Right renal pelvis (tissue), 4 donors: ENCODE measurements at places on chromosomes 6 and 20. TPM values are rescaled to one million over a fixed set of nuclear protein-coding genes. Genes with fewer than 3 reads are reported as not detected.

DNA sequence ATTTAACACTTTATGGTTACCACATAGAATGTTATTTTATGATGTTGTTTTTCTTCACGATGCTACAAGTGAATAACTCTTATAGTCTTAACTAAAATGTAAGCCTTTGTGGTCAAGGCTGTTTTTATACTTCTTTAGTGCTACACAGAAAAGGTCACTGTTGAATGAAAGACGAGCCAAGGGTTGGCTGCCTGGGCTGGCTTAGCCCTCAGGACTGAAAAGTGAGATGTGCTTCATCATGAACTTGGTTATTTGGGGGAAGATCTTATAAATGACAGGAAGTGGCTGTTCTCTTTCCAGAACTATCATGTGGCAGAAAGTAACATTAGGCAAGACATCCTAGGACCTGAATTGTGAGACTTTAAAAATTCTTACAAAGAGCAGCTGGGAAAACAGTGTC is 404.0 kb downstream of the BTBD3 start:
- no peak for DNase-seq

DNA sequence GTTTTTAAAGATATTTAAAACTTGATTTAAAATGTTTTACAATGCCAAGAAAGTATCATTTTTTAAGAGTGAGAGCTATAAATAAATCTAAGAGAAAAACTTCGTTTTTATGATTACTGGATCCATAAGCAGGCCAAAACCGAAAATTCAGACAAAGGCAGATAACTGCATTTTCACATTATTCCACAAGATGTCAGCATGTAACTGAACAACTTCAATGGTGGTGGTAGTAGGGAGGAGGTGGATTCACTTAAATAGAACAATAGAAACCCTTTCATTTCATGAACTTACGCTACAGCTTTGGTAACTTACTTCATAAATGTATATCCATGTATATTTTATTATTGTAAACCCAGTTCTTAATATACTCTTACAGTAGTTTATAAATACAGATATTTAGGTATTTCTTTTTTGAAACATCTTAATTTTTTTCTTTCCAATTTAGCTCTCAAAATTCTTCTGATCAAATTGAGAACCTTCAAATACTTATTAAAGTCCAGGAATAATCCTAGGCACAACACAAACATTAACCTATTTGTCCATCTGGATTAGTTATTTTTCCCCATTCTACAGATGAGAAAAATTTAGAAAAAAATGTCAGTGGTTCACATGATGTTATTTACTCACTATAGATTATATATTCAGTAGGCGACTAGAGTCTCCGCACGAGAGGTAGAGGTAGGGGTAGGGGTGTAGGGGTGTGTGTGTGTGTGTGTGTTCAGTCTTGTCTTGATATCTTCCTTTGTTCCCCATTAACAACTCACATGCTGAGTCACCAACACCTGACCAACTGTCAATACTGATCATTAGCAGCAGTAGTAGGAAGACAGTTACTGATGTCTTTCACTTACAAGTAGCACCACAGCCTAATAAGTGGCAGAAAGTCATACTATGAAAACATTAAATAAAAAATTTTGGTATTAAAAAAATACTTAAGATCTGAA is 111.5 kb downstream of the ARHGAP18 start:
- peak; percentile 40 for DNase-seq

DNA sequence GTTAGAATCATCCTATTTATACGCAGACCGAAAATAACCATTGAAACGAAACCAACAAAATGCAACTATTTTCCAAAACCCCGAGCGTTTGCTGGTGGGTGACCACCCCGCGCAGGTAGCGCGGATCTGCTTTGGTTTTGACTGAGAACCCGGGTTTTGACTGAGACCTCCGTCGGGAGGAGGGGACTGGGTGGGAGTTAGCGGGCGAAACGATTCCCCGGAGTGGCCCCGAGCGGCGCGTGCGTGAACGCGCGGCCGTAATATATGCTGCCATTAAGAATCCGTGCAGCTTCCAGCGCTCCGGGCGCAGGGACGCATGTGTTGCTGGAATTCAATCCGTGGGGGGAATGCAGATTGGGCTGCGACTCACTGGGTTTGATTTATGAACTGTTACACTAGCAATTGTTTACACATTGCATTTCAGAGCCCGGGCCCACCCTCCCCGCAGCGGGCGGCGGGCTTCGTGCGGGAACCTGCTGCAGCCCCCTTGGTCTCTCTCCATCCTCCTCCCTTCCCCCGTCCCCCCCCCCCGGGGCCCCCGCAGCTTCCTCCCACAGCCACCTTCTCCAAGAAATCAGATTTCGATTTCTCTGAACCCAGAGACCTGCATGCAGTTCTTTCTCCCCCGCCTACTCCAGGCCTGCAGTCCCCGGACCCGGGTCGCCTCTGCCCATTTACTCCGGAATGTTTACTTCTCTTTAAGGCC is 9.9 kb downstream of the NRN1 start:
- DNase-seq: no peak

DNA sequence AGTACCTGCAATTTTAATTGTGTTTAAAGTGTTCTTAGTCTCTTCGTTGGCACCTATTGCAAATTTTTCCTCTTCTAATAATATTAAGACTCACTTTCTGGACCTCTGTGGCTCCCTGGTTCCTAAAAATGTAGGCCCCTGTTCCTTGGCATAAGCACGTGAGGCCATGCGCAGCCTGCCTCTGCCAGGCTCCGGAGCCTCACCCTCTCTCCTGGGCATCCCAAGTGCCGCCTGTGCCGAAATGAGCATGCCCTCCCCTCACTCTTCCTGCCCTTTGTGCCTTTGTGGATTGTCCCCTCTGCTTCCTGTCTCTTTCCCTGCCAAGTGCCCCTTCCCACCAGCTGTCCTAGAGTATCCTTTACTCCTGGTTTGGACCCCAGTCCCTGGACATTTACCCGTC is 246.1 kb downstream of the TMEM242 start:
- DNase-seq: no peak

DNA sequence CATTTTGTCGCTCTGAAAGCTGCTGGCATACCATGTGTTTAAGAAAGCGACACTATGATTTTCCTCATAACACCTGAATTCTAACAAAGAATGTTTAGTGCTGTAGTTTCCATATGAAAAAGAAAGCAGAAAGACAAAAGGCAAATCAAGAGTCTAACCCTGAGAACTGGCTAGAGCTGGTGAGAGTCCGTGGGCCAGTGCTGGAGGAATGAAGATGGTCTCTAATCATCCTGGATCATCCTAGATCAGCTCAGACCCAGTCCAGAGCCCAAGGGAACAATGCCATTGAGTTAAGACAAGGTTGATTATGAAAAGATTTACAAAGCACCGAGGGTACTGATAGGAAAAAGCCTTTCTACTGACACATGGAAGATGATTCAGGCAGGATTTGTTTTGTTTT is 73.0 kb upstream of the MYLIP start:
- no peak for DNase-seq

DNA sequence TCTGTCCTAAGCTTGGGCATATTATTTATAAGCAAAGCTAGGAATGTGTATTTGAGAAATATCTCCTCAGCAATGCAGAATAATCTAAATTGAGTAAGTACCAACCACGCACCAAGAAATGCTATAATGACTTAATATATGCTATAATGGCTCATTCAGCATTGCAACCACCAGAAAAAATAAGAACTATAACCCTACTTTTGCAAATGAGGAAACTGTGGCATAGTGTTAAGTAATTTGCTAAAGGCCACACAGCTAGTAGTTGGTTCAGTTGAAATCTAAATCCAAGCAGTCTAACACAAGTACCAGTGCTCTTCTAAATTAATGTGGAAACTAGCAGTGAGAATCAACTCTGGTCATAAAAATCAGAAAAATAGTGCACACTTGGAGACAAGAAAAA is 35.7 kb downstream of the HBS1L start:
- DNase-seq: no peak

- no peak for DNase-seq
Observed at GRCh38 chr6:16092140-16092539, 36.7 kb upstream of the MYLIP start.

NEURL2 gene
- polyA plus RNA-seq: 5.5 TPM

TBX18 gene
- polyA plus RNA-seq: 7.1 TPM
